Activated T-helper 17 cell treated with anti-CD3 and anti-CD28 coated beads, Interleukin-2, amount 50 U/mL, for 72 hours (primary cell): ENCODE measurements at places on chromosomes 7 and 10.

GRCh38 chr7:2928256-2928612 lies 84.1 kb upstream of the GNA12 start:
- no peak for ATAC-seq

DNA sequence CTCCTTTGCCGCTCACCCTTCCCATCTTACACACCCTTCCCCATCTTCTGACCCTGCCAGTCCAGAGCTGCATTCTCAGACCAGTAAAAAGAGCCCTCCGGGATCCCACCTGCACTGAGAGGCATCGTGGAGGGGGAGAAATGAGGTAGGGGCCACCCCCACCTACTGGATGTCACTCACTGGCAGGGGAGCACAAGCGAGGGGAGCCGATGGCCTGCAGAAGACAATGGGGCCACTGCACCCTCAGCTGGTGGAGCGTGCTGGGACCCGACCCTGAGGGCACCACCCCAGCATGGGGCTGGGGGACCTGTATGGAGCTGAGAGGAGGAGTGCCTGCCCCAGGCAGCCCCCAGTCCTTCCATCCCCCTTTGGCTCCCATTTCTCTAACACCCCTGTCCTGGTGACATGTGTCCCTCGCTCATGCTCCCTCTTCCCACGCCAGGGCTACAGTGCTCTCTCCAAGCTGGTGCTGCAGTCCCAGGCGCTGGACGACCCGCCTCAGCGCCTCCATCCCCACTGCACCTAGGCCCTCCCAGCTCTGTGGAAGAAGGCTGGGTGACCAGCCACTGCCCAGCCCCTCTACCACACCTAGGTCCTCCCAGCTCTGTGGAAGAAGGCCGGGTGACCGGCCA lies 49.8 kb downstream of the RASGEF1A start:
- no peak for ATAC-seq

DNA sequence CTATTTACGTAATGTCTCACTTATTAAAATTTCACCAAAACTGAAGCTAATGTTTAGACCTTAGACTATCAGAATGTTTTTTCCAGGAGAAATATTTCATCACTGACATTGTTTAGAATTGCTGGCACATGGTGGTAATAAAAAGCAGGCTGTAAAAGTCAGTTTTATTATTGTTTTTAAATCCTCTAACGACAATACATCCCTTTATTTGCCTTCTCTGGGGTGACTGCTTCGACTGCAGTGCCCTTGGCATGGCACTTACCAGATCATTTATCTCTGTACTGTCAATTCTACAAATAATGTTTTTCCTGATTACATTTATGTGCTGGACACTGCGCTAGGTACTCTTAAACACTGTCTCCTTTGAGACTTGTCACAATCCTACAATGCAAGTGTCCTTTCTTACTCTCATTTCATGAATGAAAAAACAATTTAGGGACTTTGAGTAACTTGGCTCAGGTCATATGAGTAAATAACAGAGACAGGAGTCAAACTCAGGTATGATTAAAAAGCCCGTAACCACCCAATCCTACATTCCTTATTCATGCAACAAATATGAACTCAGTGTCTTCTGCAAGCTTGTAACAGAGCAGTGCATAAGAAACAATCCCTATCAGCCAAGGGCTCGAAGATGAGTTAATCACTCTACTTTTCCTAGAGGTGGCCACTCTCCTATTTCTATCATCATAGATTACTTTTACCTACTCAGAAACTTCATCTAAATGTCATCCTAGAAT lies 5.6 kb upstream of the ING3 start:
- ATAC-seq: no peak

DNA sequence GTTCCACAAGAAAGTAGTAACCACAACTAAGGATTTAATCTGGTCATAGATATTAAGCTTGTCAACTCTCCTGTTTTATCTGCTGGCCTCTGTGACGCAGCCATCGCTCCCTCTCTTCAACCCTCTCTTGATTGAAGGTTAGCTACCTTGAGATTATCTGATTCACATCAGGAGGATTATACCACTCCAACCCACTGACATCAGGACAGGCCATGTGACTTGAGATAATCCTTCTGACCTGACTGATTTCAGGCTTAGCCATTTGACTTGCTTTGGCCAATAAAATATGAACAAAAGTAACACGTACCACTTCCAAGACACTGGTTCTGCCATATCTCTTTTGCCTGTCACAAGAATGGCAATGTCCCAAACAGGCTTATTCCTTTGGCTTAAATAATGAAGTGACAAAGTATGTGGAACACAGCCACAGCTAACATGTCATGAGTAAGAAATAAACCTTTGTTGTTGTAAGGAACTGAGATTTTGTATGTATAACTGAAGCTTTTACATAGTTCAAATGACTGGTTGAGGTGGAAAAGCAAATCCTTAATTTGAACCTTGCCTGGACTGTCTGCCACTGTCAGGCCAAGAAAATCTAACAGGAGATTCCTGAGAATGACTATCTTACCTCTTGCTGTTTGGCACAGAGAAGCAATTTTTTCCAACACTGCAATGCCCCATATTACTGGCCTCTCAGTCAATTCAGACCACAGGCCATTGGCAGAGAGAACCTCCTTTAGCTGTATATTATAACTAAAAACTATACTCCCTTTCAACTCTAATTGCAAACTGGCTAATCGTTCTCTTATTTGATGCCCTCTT lies 13.9 kb downstream of the ZNF438 start:
- ATAC-seq: no peak

DNA sequence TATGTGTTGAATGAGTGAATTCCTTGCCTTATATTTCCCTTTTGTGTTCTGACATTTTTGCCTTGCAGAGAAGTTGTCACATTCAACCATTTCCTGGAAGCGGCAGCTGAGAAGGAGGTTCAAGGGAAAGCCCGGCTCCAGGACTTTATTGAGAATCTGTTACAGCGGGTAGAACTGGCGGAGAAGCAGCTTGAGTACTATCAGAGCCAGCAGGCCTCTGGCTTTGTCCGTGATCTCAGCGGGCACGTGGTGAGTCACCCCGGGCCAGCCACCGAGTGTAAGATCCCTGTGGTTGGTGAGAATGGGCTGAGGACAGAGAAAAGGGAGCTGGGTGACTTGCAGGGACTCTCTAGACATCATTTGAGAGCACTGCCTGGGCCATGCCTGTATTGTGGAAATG lies 14.2 kb downstream of the ZNF365 start:
- no peak for ATAC-seq

DNA sequence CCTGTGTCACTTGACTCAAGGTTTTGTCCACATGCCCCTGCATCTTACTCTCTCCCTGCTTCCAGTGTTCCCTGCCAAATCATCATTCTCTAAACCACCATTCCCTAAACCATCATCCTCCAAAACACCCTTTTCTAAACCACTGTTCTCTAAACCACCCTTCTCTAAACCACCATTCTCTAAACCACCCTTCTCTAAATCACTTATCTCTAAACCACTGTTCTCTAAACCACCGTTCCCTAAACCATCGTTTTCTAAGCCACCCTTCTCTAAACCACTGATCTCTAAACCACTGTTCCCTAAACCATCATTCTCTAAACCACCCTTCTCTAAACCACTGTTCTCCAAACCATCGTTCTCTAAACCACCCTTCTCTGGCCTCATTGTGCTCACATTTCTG lies 142.1 kb downstream of the CXCL12 start:
- ATAC-seq: no peak

DNA sequence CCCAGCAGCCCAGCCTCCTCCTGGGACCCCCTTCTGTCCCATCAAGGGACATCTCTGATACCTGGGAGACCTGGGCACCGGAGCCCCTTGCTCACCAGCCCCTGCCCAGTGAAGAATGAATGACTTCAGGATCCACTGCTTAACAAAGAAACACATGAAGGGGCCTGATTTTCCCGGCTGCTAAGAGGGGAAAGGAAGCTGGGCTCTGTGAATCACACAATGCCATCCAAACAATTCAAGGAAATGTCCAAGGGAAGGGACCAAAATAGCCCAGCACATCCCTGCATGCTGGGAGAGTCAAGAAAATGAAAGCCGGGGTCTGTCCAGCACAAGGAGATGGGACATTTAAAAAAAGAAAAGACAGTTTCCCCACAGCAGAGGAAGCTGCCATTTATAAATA lies 128.7 kb upstream of the JCAD start:
- no peak for ATAC-seq

GRCh38 chr10:95987685-95988426 lies 55.5 kb upstream of the CCNJ start:
- no peak for ATAC-seq

DNA sequence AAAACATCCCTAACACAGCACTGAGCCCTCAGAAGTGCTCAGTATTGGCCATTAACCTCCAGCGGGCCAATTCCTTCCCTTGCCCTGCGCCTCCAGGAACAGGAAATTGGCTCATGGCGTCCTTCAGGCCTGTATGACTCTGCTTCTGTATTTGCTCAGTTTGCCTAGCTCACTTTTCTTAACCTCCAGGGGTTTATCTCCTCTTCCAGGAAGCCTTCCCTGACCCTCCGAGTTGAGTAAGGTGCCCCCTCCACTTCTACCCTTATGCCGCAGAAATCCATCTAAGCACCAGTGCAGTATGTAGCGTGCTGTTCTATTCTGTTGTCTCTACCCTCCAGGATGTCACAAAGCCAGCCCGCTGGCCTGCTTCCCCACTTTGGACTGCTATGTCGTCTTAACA lies 1.1 kb upstream of the SFXN4 start:
- no peak for ATAC-seq

- no peak for ATAC-seq
These were observed 93.7 kb downstream of the SKIDA1 start for GRCh38 chr10:21431799-21432198.

- no peak for ATAC-seq
These were observed 41.7 kb downstream of the C10orf90 start for GRCh38 chr10:126628746-126629145.
